ENCODE measurements at places on chromosomes 12 and 14.

DNA sequence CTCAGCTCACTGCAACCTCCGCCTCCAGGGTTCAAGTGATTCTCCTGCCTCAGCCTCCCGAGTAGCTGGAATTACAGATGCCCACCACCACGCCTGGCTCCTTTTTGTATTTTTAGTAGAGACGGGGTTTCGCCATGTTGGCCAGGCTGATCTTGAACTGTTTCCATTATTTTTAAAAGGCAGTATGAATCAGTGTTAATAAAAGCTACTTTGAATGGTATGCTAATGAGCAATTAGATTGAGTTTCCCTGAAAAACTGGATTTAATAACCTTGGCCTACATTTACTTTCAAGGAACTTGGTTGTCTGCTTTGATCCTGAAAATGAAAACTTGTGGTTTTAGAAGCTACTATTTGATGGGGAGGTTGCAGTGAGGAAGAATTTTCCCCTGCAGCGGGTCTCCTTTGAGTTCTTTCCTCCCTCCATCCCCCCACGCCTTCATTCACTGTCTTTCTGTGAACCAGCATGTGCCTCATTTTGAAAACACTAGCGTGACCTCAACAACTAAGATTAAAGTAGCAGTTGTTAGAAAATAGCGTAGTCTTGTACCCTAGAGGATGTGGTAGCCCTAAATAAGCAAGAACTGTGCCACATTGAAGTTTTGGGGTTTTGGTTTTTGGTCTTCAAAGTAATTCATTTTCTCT, 17.8 kb upstream of the RPS6KA5 start:
- DNase-seq, result no peak

DNA sequence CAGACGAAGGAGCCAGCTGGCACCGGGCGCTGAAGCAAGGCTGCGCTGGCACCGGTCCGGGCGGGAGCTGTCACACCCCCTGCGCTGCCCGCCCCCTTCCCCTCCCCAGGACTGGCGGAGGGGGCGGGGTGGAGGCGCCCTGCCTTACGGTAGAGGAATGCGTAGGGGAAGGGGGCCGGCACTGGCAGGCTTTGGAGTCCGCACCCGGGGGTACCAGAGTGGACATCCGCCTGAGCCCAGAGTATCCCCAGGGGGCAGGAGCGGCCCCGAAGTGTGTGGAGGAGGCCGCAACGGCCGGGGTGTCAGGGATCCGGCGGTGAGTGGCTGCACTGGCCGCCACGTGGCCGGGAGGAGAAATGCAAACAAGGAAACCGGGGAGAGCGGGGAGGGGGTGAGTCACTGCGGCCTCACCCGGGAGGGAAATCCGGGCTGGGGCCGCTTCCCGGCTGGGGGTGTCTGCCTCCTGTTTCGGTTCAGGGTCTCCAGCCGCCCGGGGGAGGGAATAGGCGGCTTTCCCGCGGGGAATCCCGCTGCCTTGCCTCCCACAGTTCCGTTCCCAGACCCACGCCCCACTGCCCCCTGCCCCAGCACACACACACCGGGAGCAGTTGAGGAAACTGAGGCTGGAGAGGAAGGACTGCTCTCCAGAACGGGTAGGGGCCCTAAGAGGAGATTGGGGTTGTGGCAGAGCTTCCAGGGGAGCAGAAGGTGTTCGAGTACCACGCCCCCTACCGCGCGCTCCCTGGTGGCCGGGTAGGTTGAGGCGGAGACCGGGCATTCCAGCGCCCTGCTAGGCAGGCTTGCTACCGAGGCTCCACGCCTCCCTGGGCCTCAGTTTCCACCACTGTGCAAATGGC, at the start of gene RAPGEF3:
Gene RAPGEF3 (minus strand): TSS at position 47 of the 857 bp plus-strand sequence. CDS start 324 bp downstream, outside the sequence.
- peak; percentile 49 for DNase-seq

DNA sequence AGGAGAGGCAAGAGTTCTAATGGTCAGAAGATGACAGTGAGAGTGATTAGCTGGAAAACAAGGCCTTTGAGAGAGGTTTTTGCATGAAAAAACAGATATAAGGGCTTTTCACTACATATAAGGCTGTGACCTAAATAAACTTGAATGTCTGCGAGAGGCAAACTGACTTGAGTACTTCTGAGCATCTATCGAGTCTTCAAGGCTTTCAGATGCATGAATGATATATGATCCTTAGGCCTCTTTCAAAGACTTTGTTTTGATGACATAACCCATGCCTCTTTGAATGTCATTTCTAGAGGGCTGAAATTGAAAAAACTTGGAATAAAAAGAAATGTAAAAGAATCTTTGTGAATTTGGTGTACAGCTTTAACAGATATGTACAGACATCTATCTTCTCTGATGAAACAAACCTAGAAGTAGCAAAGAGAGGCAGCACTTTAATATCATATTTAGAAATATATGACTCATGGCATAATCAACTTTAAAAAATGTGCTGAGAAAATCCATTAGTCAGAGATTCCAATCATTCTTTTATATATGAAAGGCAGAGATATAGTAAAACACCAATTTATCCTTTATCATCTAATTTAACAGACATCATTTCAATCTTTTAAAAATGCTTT, 72.6 kb downstream of the PPM1H start:
- DNase-seq, result no peak

GRCh38 chr12:71691504-71692129, 5.7 kb downstream of the TMEM19 start:
- no peak for DNase-seq

GRCh38 chr14:70635971-70636595, 5.6 kb upstream of the TTC9 start:
- no peak for DNase-seq

DNA sequence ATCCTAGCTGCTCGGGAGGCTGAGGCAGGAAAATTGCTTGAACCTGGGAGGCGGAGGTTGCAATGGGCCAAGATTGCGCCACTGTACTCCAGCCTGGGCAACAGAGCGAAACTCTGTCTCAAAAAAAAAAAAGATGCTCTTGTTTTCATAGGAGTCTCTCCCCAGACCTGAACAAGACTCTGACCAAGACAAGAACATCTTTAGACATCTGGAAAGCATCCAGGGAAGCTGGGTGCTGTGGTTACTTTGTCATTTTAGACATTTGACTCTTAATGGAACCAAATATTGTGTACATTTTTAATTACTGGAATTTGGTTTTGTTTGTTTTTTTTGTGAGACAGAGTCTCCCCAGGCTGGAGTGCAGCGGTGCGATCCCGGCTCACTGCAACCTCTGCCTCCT, 21.1 kb upstream of the ATF1 start:
- no peak for DNase-seq

- no peak for DNase-seq
These were observed 31.5 kb downstream of the RASSF9 start for GRCh38 chr12:85804663-85805062.

DNA sequence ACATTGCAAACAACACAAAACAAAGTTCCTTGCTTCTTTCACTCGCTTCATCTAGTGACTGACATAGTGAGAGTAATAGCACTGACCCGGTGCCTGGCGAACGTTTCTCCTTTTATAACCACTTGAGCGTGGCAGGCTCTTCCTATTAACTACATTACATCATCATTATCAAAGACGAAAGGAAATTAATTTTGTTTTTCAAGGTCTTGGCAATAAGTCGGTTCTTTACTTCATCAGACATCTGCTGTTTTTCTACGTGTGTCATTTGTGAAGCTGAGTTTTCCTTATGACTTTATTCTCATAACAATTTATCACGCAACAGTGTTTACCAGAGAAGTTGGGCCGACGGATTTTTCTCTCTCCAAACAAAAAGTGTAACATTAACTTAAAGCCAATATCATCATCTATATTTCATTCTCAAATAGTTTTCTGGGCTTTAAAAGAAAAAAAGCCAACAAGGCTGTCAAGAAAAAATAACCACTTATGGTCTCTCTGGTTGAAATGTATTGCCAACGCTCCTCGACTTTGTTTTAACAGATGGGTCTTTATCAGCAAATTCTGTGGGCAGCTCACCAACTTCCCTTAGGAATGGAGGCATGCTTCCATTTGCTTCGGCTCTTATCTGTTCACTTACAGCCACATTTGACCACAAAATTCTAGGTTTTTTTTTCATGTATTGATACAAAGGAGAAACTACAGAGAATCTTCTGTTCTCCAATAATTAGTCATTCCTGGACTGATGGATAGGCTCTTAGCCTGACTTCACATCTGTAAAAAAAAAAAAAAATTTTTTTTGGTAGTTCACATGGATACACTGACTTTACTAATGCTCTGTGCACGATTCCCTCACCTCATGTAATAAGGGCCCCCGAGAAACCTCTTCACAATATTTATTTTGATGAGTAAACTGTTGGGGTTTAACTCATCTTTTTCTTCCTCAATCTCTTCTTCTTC, 97.1 kb upstream of the CDKN3 start:
- DNase-seq, result no peak

- no peak for DNase-seq
These were observed 5.9 kb downstream of the LAG3 start for GRCh38 chr12:6778217-6778573.

DNA sequence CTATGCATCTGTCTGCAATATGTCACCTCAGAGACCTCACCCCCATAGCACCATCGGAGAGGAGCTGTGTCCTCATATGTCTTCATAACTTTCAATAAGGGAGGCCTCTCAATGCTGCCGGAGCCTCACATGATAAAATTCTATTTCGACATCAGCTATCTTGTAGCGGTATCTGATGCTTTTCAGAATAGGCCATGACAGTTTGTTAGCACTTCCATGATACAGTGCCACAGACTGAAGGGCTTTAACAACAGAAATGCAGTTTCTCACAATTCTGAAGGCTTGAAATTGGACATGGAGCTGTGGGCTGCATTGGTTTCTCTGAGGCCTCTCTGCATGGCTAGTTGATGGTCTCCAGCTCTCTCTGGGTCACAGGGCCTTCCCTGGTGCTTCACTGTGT, 125.0 kb upstream of the PZP start:
- no peak for DNase-seq

- DNase-seq, result no peak
These were observed 8.6 kb downstream of the BRAP start for GRCh38 chr12:111677186-111677585.

DNA sequence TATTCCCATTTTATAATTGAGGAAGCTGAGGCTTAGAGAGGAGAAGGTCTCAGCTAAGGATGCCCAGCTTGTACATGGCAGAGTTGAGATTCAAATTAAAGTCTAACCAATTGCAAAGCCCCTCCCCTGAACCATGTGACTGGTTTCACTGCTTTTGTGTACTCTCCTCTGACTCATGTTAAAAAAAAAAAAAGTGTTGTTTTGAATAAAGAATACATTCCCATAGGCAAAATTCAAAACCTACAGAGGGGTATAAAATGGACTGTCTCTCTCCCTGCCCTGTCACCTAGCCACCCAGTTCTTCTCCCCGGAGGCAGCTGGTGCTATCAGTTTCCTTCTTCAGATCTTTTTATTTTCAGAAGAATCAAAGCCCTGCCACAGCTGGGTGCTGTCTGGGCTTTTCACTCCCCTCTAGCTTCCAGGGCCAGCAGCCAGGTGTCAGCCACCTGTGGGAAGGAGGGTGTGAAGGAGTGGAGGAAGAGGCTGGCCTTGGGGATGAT, 5.4 kb downstream of the PSMD9 start:
- no peak for DNase-seq

GRCh38 chr12:93784339-93785086, 107.3 kb downstream of the CRADD start:
- DNase-seq, result no peak

GRCh38 chr14:37453985-37454384, 141.1 kb downstream of the FOXA1 start:
- no peak for DNase-seq

DNA sequence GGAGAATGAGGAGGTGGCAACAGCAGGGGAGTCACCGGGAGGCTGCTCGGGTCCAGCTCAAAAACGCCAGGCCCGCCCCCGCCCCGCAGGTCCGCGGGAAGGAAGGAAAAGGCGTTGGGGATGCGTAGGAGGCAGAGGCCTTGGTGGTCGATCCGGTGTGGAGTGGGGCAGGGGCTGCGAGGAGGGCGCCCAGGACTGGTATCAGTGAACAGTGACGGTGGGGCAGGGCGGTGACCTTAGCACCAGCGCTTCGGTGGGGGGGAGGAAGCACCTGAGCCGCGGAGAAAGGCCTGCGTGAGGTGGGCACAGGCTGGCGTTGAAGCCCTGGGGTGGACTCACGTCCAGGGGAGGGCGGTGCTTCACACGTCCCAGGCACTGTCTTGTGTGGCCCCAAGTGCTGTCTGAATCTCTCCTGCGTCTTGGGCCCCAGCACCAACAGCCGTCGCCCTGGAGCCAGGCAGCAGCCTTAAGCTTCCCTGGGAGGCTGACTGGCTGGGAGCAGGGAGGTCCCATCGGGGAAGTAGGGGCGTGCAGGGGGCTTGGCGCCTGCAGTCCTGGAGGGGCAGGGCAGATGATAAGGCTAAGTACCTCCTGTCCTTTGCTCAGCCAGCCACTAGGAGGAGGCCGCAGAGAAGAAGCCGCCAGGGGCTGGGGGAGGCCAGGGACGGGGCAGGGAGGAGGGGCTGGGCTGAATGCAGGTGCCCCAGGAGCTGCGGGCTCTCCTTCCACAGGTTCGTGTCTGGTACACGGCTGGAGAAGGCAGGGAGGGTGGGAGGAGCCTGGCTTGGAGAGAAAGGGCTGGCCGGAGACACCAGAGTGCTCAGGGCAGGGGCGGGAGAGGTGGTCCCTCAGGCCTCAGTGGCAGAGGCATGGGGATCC, 26.5 kb downstream of the ZBTB42 start:
- DNase-seq, result peak; percentile 30

DNA sequence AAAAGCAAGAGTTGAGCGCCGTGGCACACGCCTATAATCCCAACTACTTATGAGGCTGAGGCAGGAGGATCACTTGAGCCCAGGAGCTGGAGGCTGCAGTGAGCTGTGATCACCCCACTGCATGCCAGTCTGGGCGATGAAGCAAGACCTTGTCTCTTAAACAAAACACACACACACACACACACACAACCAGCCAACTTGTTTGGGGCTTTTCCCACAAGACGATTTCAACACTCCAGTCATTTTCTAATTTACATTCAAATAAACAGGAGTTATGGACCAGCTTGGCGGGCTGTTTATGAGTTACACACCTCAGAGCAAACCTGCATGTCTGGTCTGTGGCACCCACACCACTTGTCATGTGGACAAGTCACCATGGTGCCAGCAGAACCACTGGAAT, 6.7 kb downstream of the GLTP start:
- DNase-seq, result no peak

GRCh38 chr12:124884587-124885438, 21.1 kb upstream of the SCARB1 start:
- DNase-seq, result no peak

DNA sequence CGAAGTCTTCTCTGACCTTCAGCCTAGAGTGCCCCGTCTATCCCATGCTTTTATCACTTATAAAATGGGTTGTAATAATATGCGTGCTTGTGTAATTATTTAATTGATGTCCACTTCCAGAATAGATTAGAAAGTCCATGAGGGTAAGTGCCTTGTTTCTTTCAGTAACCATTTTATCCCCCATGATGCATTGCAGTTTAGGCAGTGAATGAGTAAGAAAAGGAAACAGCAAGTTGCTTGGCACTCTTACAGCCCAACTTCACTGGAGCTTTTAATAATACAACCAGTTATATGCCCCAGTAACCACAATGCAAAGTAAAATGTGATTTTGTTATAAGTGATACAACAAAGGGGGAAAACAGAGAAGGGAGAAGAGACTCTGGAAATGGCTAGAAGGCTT, 287.3 kb downstream of the MED13L start:
- DNase-seq, result no peak
